ENCODE measurements at places on chromosomes 2 and 18.

DNA sequence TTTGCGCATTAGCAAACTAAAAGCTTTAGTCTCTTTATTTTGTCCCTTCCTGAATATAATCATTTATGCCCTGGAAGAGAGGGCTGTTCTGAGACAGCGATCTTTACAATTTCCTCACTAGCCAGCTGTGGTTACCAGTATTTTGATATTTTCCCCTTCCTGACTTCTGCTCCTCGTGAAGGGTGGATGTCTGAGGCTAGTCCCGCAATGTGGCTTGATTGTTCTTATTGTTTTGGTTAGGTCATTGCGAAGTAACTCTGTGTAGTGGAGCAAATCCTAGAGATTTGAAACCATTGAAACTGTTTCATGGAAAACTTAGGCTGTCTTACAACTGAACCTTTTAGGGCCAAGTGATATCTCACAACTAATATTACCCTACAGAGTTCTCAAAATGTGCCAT is 2.4 kb downstream of the MRPL33 start:
- no peak for DNase-seq

GRCh38 chr2:20141806-20142205 is 83.1 kb downstream of the SDC1 start:
- DNase-seq: no peak

DNA sequence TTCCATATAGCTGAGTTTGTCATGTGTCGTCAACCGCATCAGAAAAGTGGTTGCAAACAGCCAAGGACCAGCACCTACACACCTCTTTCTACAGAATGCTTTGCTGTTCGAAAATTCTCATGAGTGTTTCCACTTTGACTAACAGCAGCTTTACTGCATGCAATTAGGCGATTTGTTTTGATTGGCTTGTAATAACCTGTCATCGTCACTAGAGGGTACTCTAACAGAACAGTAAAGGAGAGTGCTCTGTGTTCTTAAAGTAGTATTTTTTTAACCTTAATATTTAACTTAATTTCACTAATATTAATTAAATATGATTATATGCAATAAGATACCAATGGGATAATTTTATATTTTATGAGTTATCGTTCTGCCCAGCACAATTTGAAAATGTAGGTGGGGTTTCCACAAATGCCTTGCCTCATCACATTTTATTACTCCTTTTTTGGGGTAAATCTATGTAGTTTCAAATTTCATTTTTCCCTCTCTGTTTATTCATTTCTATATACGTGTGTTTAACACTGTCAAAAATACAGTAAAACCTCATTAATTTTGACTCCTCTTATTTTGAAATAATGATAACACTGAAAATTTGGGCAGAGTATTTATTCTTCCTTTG is 502.2 kb downstream of the NRXN1 start:
- peak; percentile 87 for DNase-seq

GRCh38 chr2:161147856-161148255 is 12.4 kb upstream of the TANK start:
- no peak for DNase-seq

- no peak for DNase-seq
These were observed 27.4 kb upstream of the MCM6 start for GRCh38 chr2:135903650-135904049.

GRCh38 chr2:48315896-48316194 is 214.1 kb upstream of the STON1 start:
- DNase-seq: peak; percentile 75

DNA sequence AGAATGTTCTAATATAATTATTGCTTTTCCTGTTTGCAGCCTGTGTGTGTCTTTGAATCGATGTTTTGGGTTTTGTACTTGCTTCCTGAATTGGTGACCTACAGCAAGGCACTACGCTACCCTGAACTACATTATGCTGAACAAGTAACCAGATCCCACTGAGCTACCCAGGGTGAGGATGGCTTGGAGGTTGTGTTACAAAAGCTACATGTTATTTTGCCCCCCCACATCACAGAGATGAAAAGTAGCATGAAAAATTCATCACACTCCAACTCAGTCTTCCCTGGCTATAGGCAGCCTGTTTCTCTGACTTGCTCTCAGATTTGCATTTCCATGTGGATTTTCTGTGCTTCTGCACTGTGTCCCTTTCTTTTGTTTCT is 162.1 kb downstream of the LDLRAD4 start:
- DNase-seq: no peak

- DNase-seq: peak; percentile 68
These were observed 16.2 kb upstream of the RAB1A start for GRCh38 chr2:65146078-65146477.

GRCh38 chr18:26255695-26256622 is 29.7 kb downstream of the TAF4B start:
- DNase-seq: no peak

- no peak for DNase-seq
These were observed 181.0 kb downstream of the CDH2 start for GRCh38 chr18:27995770-27996502.

- DNase-seq: no peak
These were observed 873.0 kb downstream of the CPS1 start for GRCh38 chr2:211429256-211429920.

DNA sequence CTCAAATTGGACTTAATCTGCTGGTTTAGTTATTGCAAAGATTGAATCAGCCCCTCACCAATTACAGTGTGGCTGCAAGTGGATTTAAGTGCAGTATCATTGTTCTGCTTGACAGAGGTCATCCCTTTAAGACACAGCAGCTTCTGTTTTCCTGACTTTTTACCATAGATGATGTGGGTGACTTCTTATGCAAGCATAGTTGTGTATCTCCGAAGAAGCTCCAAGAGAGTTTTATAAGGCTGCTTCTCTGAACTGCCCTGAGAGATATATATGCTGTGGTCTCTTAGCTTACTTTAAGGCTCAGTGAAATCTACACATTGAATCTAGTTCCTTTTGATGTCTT is 3.5 kb downstream of the TRIB2 start:
- peak; percentile 33 for DNase-seq

DNA sequence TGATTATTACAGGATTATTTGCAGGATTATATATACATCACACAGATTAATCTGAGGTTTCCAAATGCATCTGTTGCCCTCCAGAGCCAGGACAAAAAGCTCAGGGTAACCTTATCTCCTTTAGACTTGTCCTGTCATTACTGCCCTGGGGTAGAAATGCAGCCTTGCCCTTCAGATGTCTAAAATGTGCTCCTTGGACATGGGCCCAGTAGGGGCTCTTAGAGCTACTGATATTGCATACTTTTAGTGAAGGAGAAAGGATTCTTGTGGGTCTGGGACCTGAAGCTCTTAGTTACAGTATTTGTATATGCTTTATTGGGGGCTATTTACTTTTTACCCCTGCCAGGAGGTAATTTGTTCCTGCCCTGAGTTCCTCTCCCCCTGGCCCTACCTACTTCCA is 56.1 kb downstream of the PRKRA start:
- no peak for DNase-seq

DNA sequence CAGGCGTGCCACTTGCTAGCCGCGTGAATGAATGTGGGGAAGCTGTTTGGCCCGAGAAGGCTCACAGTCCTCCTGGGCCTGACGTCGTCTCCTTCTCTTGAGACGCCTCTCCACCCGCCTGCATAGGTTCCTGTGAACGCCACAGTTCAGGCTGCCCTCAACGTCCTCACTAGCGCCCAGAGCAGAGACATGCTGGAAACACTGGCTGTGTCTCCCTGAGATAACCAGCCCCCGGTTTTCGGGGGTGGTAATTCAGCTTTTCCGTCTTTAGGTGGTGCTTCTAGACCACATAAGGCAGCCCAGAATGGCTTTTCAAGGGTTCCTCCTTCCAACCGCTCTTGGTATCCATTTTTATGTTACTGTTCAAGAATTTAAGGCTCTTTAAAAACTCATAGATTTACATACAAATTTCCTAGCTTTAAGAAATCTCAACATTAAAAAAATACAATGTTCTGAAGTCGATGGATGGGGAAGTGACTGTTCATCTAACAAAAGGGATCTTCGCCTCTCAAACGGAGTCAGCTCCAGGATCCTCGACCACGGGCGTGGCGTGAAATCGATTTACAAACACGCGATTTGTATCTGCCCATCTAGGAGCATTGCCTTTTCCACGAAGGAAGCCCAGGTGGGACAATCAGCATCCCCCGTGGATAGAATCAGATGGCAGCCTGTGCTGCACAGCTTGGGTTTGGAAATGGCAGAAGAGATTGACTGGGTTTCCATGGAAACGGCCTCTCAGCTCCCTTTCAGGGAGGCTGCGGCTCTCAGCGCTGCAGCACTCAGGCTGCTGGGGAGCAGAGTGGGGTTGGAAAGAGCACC is 110.6 kb upstream of the PXDN start:
- DNase-seq: peak; percentile 95

- DNase-seq: no peak
These were observed 12.1 kb downstream of the PLEKHH2 start for GRCh38 chr2:43648994-43649701.

DNA sequence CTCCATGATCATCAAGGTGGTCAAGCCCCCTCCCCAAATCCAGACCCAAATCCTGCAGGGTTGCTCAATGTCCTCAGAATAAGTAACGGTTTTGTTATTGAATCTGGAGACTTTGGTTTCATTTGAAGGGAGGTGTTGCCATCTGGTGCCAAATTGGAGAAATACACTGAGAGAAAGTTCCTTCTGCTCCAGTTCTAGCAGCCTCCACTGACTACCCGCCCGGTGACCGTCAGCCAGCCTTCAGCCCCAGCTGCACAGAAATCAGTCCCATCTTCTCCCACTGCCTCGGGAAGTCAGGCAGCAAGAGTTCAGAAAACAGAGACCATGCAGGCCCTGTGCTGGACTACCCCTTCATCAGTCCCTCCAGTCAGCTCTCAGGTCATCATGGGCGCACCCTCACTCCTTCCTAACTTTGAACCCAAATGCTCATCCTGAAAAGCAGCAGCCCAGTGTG is 38.7 kb downstream of the PKDCC start:
- peak; percentile 64 for DNase-seq

GRCh38 chr2:143729296-143729814 is 600.1 kb downstream of the ARHGAP15 start:
- no peak for DNase-seq

DNA sequence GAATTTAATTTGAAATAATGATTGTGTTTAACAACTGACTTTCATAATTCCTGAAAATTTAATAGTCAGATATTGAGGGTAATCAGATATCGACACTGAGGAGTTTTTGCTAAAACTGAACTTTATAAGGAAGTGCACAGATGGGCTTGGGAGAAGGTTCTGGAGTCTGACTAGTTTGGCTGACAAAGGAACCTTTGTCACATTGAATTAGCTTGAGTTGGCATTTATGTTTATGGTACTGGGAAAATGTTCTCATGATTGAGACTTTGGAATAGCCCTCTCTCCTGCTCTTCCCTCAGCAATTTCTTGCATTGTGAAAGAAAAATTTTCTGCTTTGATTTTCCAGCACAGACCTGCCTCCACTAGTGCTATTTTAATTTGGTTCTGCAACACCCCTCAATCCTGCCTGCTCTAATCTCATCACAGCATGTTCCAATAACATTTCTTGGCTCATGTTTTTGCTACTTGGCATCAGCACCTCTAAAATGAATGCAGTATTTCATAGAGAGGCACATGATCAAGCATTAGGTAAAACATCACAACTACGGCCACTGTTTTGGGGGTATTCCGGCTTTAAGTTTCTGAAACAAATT is 133.9 kb upstream of the FSHR start:
- DNase-seq: no peak

DNA sequence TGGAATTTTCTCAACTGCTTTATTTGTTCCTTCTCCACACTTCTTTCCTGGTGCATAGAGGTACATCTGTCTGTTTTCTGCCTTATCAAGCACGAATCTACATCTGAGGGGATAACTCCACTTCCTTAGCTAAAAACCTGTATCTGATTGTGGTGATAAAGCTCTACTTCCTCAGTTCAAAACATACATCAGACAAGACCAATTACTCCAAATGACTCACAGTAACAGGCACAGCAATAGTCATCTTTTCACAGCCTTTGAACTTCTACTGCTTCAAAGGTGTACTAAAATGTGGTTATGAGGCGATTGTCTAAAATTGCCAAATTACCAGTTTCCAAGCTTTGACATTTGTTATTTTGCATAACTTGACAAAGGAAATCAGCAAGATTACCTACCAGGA is 803.6 kb upstream of the ZEB2 start:
- DNase-seq: peak; percentile 10

DNA sequence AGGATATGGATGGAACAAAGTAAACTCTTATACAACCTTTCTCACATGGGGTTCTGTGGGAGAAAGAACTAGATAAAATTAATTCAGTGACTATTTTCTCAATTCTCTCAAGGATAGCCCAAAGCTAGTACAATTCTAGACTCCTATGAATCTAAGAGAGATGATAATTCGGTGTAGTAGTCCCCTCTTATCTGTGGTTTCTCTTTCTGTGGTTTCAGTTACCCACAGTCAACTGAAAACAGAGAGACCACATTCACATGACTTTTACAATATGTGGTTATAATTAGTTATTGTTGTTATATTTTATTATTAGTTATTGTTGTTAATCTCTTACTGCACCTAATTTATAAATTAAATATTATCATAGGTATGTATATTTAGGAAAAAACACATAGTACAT is 53.5 kb upstream of the C2orf15 start:
- no peak for DNase-seq

GRCh38 chr2:211631503-211631902 is 907.1 kb downstream of the ERBB4 start:
- no peak for DNase-seq

DNA sequence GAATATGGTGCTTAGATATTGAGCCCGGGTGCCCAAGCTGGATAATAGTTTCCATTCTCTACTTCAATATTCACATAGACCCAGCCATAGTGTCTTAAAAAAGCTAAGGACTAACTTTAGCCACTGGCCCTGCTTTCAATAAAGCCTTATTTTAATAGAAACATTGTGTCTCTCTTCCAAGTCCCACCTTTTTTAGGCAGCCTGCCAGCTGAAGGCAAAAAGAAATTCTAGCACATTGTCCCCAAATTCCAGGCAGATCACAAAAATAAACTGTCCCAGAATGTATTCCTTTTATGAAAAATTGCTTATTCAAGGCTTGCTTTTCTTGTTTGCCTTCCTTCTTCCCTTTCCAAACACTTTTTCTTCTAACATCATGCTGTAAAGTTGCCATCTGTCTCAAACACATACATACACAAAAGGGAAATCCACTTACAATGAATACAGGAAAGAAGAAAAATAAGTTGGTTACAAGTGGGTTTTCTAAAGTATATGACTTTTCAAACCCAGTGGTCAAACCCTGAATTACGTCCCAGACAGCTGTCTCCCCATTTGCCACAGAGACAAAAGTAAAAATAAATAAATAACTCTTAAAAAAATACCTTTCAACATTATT is 778.5 kb downstream of the BCL11A start:
- no peak for DNase-seq

GRCh38 chr2:190811811-190812210 is 68.8 kb upstream of the GLS start:
- no peak for DNase-seq
